IPS DF 6.9 (cell line): ENCODE measurements at places on chromosomes 5 and 9.
A peak's percentile ranks its signal among the peaks of the same experiment; 100 is the strongest.

GRCh38 chr5:98334946-98335345, 438.5 kb upstream of the RGMB start:
- no peak for DNase-seq

DNA sequence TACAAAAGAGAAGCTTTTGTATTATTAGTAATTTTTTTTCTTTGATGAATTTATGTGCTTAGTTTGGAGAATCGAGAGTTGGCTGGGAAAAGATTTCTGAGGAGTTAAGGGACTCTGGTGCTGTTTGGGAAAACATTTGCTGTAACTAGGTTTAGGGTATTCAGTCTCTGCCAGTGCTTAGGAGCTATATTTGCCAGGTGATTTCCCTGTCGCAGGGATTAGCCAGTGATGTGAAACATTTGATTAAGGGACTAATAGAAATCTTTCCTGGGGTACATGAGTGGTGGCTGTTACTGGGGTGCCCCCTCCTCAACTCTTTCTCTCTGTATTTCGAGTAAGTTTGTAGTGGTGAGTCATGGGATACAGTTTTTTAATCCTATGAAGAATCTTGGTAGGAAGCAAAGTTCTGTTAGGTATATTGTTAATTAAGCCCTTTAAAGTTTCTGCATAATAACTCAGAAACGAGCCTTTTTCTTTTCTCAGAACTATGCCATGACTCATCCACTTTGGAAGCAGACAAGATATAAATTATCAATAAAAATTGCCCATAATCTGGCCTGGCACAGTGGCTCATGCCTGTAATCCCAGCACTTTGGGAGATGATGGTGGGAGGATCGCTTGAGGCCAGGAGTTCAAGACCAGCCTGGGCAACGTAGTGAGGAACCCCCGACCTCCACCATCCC, 18.6 kb downstream of the RGMB start:
- no peak for DNase-seq

DNA sequence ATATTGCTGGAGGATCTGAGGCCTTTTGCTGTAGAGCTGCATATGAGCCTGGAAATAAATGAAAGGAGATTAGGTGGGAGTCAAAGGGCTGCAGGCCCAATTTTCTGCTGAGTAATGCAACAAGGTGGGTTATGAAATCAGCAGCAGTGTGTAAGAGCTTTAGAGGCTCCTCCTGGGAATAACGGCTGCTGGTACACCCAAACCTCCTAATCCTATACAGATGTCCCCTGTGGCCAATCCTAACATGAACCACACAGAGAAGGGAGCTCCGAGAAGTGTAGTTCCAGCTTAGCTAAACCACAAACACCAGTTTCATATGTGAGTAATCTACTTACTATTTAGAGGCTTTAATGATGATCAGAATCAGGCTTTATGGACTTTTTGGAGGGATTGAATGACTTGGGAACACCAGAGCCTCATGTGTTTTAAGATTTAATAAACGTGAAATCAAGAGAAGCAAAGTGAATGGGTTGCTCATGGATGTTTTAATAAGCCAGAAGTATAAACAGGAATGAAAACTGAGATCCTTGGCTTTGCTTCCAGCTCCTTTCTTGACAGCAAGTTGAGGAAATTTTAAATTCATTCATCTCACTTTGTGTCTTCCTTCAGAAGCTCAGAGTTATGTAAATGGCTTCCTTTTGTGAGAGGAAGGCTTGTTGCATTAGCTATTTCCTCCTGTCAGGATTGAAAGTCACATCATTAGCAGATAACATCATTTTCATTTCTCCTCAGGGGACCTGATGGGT, 437.5 kb downstream of the TMEM232 start:
- no peak for DNase-seq

- DNase-seq = no peak
Observed at GRCh38 chr5:124639095-124639665, 107.3 kb downstream of the ZNF608 start.

DNA sequence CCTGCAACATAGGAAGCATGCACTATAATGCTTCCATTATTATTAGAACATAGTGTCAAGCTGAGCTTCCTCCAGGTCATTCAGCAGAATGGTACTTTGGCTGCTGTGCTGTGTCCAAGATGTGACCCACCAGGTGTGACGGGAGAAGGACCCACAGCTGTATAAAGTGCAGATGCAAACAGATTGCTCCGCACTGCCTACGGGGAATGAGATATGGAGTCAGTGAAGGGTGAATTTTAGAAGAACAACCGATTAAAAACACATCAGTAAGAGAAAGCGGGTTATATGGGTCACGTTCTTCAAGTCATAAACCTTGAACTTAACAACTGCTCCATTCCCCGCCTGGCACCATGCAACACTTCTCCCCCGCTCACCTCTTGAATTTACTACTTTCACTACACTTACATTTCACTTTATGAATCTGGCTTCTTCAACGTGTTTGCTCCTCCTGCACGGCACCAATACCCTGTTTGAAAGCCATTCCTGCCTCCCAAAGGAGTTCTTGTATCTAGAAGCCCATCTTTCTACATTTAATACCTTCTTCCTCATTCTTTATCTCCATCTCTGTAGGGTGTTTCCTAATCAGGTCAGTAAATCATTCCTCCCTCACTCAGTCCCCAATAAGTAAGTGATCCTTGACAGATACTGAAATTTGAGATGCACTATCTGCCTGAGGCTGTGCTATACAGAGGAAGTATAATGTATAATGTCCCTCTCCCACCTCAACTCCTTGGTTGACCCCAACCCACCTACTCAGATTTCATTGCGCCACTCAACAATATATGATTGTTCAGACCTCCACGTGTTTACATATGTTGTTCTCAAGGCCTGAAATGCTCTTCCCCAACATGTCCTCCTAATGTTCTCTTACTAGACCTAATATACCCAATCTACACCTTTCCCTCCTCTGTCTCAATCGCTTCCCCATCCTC, 25.9 kb downstream of the BRINP1 start:
- DNase-seq = no peak

- DNase-seq = peak; percentile 60
Observed at GRCh38 chr9:19471737-19472648, 63.2 kb downstream of the ACER2 start.

DNA sequence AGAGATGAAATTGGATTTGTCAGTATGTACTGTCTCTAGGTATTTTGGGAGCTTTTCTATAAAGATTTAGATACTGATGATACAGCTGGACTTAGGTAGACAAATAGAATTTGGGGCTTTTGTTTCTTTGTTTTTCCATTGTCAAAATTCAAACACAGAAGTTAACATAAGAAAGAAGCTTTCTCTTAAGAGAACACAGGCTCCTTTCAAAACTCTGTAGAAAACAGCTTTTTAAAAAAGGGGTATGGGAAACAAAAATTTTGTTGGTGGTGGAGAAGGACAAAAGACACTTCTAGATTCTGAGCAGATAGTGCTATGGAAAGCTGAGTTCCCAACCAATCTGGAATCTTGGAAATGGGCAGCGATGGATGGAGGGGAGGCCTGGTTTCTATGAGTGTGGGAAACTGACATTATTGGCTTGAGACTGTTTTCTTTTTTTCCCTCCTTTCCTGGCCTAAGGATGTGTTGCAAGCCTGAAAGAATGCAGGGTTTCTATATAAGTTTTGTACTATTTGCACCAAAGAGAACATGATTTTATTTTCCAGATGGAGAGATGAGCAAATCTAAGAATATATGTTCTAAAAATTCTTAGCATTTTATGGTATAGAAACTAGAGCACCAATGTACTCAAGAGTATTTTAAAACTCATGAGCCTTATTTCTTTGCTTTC, 240.0 kb downstream of the PRR16 start:
- DNase-seq = no peak

DNA sequence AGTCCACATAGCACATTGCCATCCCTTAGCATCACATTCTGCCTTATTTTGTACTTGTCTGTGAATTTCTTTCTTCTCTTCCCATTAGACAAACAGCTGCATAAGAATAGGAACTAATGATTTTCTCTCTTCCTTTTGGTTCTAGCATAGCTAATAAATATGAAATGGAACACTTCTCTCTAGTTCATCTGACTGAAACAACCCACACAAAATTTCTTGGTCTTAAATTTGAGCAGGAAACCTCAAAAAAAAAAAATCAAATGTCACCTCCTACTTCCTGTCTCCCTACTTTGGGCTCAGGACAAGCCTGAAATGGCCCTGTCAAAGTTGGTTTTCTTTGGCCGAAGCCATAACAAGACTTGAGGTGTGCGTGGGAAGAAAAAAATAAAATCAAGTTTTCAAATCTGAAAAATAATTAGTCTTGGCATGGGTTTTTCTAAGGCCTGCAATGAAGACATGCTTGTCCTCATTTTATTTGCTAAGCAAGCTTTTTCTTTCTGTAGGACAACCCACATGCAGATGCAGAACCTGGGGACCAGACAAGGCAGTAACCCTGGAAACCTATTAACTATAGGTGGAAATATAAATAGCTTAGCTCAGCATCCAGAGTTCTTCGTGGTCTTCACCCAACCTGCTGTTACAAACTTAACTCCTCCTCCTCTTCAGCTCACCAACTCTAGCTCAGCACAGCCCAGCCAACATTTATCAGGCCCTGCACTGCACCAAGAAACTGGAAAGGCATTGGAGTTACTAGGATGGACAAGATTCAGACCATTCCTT, 523.5 kb upstream of the KLF4 start:
- DNase-seq = no peak

GRCh38 chr5:114561415-114561814, 199.5 kb downstream of the KCNN2 start:
- DNase-seq = no peak

DNA sequence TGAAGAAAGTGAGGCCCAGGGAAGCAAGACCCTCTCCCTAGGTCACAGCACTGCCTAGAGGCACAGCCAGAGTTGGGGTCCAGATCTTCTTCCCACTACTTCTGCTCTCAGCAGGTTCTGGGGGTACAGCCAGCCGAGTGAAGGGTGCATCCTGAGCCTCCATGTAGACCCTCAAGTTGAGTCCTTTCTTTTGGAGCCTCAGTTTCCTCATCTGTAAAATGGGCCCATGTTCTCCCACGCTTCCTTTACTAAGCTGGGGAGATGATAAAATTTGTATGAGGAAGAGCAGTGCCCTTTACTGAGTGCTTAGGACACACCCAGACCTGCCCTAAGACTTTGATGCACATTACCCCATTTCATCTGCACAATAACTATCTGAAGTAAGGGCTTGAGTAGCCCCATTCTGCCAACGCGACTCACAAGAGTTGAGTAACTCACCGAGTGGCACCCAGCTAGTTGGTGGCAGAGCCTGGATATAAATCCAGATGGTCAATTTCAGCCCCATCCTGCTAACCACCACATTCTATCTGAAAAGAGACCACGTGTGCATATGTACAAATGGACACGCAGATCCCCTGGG, 64.3 kb upstream of the GGTA1 start:
- DNase-seq = no peak

GRCh38 chr9:36899406-36899805, 134.7 kb downstream of the PAX5 start:
- no peak for DNase-seq

DNA sequence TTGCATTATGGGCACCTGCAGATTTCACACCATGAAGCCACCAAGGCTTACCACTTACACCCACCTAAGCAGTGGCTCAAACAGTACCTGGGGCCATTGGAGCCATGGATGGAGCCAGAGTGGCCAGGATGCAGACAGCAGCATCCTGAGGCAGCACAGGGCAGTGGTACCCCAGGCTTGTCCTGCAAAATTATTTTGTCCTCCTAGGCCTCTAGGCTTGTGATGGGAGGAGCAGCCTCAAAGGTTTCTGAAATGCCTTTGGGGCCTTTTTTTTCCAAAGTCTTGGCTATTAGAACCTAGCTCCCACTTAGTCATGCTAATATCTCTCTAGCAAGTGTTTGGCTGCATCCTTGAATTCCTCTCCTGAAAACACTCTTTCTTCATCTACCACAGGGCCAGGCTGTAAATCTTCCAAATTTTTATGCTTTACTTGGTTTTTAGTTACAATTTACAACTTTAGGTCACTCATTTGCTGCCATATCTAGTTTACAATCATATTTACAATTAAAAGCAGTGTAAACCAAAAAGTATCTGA, 15.7 kb downstream of the TMC1 start:
- no peak for DNase-seq

- DNase-seq = no peak
Observed at GRCh38 chr9:129548571-129549135, 72.2 kb downstream of the C9orf50 start.

DNA sequence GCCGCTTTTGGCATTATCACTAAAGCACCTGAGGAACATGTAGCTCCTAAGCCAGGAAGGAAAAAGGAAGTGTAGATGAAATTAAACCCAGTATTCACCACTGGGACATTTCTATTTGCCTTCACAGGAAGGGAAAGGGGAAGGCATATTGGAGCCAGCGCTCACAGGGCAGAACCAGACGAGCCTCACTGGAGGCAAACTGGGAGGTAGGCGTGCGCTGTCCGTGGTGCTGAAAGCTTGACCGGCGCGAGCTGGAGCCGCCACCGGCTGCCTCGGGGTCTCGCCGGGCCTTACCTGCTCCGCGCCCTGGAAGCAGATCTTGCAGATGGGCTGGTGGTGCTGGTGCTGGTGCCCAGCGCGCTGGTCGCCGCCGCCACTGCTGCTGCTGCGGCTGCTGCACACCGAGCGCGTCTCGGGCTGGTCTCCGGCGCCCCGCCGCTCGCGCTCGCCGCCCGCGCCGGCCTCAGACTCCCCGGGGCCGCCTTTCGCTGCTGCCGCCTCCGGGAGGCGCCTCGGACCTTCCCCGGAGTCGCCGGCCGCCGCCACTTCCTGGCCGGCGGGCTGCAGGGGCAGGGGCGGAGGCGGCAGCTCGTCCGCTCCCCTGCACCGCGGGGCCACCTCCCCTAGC, 732 bp downstream of the MARCHF11 start:
- DNase-seq = peak; percentile 75

GRCh38 chr9:14909961-14910805, at the start of gene FREM1:
Gene FREM1 (minus strand): TSS chr9:14910428. CDS start chr9:14868977, 41,451 bp downstream.
- no peak for DNase-seq

DNA sequence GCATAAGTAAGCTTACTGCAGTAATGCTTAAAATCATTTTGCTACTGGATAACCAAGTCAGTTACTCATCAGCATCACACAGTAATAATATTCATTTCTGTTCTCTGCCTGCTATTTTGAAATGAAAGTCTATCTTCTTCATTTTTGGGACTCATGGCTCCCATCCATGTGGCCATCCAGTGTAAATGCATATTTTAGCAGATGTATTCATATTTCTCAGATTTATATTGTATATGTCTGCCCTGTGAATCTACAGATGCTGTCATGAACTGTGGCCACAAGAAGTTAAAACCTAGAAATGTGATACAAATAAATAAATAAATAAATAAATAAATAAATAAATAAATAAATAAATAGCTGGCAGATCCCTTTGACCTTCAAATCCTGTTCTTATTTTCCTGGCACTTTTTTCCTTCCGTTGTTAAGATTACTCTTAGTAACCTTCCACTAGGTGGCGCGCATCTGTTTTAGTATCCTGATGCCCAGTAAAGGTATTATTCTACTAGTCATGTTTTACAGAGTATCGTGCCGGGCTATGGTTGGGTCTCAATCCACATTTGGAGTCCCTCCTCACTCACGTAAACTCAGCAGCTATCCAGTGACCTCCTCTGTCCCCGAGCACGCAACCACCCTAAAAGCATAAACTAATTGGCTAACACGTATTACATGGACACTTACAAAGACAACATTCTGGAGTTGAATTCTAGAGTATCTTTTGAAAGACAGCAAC, 79.2 kb upstream of the IL7R start:
- peak; percentile 61 for DNase-seq

GRCh38 chr9:120979797-120980196, 53.2 kb upstream of the TRAF1 start:
- DNase-seq = no peak

GRCh38 chr9:81538890-81539289, 150.5 kb downstream of the TLE1 start:
- DNase-seq = no peak

GRCh38 chr5:151924564-151925301, at the start of gene GLRA1:
Gene GLRA1 (minus strand): TSS chr5:151924851. CDS start chr5:151924549, 302 bp downstream.
- DNase-seq = peak; percentile 57
